ENCODE measurements at places on chromosomes 6 and 20.

DNA sequence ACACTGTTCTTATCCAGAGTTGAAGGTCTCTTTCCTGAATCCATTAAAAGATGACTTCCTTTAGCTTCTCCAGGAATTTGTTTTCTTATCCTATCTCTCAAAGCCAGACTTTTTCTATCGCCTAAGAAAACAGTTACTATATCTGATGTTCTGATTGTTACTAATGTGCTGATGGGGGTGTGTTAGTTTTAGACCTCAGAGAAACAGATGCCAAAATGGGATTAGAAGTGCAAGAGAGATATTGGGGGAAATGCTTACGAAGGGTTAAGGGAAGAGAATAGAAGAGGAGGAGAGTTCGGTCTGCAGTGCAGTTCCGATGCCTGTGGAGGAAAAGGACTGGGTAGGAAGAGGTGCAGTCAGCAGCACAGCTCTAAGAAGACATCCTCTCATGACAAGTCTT lies 35.7 kb upstream of the ADGRG6 start:
- DNase-seq, result no peak

GRCh38 chr6:100176951-100177710 lies 183.1 kb upstream of the MCHR2 start:
- DNase-seq, result no peak

GRCh38 chr6:137045222-137045789 lies 541 bp upstream of the IL20RA start:
- no peak for DNase-seq

GRCh38 chr6:43762966-43763695 lies 6.9 kb upstream of the VEGFA start:
- DNase-seq, result no peak

GRCh38 chr6:166778776-166779175 lies 151.7 kb upstream of the RPS6KA2 start:
- DNase-seq, result no peak

DNA sequence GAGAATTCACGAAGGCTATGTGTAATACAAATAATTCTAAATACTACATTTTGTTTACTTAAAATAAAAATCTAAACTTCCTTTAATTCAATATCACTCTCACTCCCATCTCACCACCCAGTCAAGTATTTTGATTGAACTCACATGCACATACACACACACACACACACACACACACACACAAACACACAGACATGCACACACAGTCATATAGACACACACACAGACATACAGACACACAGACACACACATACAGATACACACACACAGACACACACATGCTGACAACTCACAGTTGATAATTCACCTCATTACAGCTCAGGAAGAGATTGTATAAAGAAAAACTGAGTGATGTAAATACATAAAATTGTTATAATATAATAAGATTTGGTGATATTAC lies 559.8 kb upstream of the SLC35B3 start:
- DNase-seq, result no peak

GRCh38 chr20:20130399-20130798 lies 78.1 kb downstream of the CFAP61 start:
- no peak for DNase-seq

DNA sequence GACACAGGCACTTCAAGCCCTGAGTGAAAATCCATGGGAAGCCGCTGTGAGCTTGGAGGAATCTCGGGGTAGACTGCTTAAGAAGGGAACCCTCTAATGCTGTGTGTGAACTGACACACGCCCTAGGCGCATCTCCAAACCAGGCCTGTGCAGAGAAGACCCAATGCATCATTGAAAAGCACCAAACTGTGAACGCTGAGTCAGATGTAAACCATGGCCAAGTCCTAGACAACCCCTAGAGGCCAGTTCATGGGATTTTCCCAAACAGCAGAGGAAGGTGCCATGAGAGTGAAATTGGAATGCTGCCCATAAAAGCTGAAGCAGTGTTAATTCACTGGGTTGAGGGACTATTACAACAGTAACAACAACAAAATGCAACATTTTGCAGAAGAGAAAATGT lies 296.5 kb downstream of the SMOC2 start:
- no peak for DNase-seq

DNA sequence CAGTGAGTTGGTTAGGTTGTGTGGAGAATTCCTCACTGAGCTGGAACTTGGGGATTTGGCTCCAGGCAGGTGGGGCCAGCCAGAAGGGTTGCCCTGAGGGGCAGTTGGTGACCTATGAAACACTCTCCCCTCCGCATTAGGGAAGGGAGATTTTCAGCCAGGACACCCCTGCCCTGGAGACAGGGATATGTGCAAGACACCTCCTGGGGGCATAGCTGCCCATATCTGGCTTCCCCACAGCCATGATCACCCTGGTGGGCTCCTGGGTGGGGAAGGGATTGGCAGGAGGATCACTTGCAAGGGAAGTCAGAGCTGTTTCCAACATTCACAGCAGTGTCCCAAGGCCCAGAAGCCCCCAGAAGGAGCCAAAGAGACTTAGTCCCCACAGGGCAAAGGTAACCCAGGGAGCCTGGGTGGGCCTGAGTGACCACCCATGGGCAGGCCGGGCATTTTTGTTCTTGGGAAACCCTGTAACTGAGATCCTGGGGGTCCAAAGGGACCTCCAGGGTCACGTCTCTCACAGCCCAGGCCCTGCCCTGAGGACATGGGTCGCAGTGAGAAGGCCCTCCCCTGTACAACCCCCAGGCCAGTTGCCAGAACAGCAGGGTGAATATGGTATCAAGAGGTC lies 145.8 kb downstream of the MRPL14 start:
- no peak for DNase-seq

DNA sequence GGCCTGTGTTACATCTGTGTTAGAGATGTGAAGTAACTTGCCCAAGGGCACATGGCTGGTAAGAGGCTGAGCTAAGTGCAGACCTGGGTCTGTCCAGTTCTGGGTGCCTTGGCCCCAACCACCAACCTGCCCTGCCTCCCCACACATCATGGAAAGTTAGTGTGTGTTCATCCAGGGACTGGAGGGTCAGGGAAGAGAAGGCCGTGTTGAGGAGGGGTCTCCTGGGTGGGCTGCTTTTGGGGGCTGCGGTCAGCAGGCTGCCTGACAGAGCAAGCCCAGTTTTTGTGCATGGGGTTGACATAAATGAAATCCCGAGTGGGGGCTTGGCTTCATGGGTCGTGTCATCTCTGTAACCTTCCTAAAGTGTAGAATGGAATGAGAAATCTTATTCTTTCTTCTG lies 10.9 kb downstream of the PYGB start:
- no peak for DNase-seq

GRCh38 chr6:39997101-39997635 lies 62.9 kb upstream of the MOCS1 start:
- no peak for DNase-seq

GRCh38 chr6:46265373-46265772 lies 94.6 kb upstream of the ENPP5 start:
- DNase-seq, result no peak

GRCh38 chr20:32006841-32007786 lies 3.1 kb upstream of the CCM2L start:
- DNase-seq, result no peak

GRCh38 chr6:15259766-15260098 lies 13.9 kb downstream of the JARID2 start:
- DNase-seq, result no peak

GRCh38 chr6:100627911-100628758 lies 163.4 kb upstream of the SIM1 start:
- DNase-seq, result no peak

GRCh38 chr6:27209659-27210269 lies 37.7 kb upstream of the PRSS16 start:
- DNase-seq, result no peak

- no peak for DNase-seq
These were observed 4.3 kb downstream of the PSMG4 start for GRCh38 chr6:3263096-3263495.

- no peak for DNase-seq
These were observed 1.3 kb upstream of the SPEF1 start for GRCh38 chr20:3782597-3782996.

GRCh38 chr6:111256646-111257045 lies 169.3 kb downstream of the SLC16A10 start:
- DNase-seq, result no peak

DNA sequence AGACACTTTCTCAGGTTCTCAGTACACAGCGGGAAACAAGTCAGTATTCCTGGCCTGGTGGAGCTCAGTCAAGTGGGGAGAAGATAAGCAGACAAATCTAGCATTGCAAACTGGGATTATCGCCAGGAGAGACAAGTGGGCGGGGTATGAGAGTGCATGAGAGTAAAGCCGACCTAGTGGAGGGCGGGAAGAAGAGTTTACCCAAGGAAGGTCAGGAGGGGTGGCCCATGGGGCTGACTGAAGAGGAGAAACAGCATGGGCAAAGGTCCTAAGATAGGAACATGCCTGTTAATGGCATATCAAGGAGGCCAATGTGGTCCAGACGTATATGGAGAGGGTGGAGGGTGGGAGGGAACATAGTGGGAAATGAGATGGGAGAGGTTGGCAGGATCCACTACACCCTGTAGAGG lies 12.4 kb upstream of the CSNK2A1 start:
- no peak for DNase-seq

DNA sequence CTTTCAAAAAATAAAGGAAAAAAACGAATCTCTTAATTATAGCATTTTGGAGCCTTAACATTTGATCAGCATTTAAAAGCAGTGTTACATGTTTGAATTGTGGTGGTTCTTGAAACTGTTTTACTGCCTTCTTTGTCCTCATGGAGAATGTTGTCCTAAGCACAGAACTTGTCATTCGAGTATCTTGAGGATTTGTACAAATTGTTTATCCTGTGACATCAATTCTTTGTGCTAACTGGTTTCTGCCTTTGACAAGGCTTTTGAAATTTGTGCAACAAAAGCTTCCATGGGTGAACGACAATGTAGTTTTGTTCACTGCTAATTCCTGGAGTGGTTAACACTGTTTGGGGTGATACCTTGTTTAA lies 130.8 kb downstream of the SCAF8 start:
- no peak for DNase-seq

- no peak for DNase-seq
These were observed 451.9 kb upstream of the CDH4 start for GRCh38 chr20:60800185-60800584.

- DNase-seq, result no peak
These were observed 448.3 kb upstream of the HSF2 start for GRCh38 chr6:121951123-121951522.

DNA sequence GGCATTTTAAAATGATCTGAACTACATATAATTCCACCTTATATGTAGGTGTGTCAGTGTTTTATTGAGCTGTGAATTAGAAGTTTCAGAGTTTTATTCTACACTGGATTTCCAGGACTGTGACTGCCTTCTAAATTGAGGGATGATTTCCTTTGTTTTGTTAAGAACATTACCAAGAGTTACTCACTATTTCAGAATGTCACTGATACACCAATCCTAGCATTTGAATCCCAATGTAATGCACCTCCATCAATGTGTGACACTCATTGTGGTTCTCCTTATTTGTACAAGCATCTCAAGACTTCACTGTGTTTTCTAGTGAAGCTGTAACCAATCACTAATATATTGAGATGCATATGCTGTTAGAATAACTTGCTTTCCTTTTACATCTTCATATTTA lies 86.8 kb downstream of the PLCB1 start:
- DNase-seq, result no peak

DNA sequence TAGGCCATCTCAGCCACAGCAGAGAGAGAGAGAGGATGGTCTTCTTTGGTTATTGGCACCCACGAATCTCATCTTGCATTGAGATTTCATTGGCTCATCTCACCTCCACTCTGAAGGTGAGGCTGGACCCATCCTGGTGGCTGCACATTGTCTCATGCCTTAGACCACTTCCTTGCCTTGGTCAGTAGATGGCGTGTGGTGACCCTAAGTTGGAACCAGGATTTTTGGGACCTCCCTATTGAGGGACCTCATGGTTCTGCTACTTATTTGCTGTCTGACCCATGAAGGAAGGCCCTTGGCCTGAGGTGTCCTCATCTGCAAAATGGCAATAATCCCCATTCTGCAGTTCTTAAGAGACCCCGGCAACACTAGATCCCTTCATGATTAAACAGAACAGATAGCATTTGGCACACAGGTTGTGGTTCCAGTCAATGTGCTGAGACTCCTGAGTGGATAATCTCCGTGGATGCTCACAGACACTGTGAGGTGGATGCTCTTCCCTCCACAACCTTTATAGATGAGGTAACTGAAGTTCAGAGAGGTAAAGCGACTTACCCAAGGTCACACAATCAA lies 21.5 kb upstream of the AAR2 start:
- DNase-seq, result no peak

GRCh38 chr6:127341471-127342202 lies 1.8 kb downstream of the ECHDC1 start:
- DNase-seq, result no peak

GRCh38 chr6:7819431-7820015 lies 91.1 kb downstream of the TXNDC5 start:
- no peak for DNase-seq

GRCh38 chr6:108619431-108620197 lies 58.9 kb downstream of the FOXO3 start:
- no peak for DNase-seq

DNA sequence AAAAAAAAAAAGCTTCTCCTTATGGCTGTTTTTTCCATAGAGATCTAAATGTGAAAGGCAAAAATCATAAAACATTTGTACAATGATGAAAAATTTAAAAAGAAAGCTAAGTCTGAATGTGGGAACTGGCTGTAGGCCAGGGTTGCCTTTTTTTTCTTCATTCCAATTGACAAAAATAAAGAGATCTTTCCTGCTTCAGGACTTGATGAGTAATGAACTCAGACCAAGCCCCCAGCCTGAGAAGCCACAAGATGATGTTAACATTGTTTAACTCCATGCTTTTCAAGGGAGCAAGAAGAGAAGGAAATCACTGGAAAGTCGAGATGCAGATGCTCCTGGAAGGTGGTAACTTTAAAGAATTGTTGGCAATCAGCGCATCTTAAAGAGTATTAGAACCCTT lies 41.4 kb downstream of the TRMT6 start:
- no peak for DNase-seq

DNA sequence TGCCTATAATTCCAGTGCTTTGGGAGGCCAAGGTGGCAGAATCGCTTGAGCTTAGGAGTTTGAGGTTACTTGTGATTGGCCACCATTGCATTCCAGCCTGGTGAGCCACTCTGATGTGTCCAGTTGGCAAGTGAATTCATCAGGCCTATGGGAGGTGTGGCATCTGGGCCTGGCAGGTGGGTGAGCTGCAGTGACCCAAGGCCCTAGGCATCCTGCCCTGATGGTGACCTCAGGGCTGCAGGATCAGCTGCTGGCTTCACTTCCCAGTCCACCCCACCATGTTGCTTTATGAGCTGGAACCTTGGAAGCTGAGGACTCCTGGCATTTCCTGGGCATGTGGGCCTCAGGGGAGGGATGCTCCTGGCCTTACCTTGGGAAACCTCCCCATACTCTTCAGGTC lies 20.5 kb downstream of the RSPH9 start:
- no peak for DNase-seq

Data from caudate nucleus (tissue), 63 donors.